NCI-H345 (cell line): ENCODE measurements at places on chromosomes 11 and 22.
A peak's percentile ranks its signal among the peaks of the same experiment; 100 is the strongest.

- no peak for DNase-seq
Observed at GRCh38 chr22:31497148-31497938, 1.0 kb downstream of the SFI1 start.

DNA sequence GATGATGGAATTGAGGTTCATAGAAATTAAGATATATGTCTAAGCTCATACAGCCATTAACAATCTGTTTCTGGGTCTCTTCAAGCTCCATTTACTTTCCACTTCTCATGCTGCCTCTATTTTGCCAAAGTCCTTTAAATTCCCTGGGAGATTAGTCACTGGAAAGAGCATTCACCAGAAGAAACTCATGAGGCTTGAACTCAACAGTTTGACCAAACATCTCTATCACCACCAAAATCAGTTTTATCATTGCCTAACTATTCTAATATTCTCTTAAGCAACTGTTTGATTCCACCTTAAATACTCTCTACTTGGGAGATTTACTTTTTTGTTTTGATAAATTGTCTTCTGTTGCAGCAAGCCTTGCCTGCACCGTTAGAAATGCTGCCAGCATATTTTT is 881.3 kb downstream of the KCNA4 start:
- no peak for DNase-seq

DNA sequence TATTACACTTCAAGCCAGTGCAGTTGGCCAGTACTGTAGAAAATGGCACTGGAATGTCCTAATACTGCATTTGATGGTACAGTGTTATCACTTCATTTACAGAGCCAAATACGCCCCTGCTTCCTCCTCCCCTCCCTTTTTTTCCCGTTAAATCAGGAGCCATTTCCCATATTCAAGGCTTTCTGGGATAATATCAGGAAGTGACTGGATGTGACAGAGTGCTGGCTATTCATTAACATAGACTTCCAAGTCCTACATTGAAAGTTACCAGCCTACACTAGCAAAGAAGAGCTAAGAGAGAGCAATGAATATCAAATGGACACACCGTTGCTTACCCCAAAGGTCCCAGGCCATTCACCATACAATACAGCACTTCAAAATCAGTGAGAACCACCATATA is 32.1 kb upstream of the ABCC8 start:
- no peak for DNase-seq

- DNase-seq: no peak
Observed at GRCh38 chr22:44578110-44578457, 80.1 kb upstream of the RTL6 start.

DNA sequence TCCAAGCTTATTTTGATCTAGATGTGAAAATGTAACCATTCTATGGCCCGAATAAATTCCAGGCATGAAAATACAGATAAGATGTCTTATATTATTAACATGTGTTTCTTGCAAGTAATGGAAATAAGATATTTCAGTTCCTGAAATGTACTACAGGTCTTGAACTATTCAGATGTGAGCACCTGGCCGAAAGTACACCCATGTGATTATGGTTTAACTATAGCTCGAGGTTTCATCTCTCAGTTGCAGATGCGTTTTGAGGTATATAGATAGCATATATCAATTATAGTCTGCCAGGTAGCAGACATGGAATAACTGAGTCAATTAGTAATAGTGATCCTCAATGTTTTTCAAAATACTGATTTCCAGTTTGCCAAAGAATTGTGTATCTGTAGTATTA is 68.3 kb downstream of the DDIAS start:
- DNase-seq: no peak

DNA sequence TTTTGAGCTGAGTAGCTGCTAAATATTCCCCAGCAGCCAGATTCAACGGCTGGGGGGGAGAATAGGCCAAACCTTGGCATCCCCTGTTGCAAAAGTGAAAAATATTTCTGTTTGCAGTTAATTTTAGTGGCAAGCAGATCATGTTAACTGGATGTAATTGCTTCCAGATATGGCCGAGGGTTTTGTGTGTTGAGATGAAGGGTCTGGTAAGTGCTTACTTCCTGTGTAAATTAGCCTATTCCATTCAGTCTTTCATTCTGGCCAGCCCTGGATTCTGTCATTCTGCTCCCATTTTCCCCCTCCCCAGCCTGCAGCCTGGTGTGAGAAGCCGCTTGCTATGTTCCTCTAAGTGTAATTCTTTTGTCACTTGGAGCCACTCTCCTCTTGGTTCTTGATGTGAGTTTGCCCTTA is 17.4 kb downstream of the ZBTB16 start:
- peak; percentile 51 for DNase-seq

DNA sequence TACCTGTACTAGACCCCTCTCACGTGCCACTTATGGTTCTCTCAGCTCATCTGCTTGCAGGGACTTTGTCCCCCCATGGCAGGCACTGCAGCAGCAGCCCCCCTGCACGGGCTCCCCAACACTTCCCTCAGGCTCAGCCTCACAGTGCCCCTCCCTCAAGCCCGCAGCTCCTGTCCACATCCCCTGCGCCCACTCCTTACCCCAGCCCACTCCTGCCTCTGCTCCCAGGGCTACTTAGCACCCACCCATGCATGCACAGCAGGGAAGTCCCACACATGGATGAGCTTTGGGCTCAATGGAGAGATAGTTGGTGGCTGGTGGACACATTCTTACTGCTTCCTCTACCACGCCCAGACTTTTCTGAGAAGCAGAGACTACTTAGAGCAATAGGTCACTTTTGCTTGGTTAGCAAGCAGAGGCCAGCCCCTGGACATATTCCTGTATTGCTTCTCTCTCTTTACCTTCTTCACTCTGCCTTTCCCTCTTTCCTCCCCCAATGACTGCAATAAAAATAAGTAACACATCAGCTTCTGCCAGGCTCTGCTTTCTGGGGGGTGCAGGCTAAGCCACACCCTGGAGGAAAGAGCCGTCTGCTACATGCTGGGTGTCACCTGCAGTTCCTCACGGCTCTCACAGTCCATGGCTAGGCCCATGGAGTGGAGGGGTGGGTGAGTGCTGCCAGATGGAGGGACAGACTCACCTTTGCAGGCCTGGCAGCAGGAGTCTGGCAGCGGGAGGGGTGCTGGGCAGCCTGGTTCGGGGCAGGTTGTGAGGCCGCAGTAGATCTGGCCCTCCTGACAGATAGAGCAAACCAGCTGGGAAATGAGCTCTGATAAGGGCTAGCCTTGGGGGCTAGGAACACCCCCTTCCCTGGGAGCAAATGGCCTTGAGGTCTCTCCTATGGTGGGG is 23.4 kb downstream of the CHRDL2 start:
- no peak for DNase-seq

GRCh38 chr11:96318850-96319249 is 24.1 kb downstream of the MAML2 start:
- no peak for DNase-seq

GRCh38 chr11:67572747-67573419 is 10.7 kb upstream of the GSTP1 start:
- DNase-seq: peak; percentile 75

- DNase-seq: peak; percentile 36
Observed at GRCh38 chr11:114080219-114080618, 20.7 kb downstream of the ZBTB16 start.

DNA sequence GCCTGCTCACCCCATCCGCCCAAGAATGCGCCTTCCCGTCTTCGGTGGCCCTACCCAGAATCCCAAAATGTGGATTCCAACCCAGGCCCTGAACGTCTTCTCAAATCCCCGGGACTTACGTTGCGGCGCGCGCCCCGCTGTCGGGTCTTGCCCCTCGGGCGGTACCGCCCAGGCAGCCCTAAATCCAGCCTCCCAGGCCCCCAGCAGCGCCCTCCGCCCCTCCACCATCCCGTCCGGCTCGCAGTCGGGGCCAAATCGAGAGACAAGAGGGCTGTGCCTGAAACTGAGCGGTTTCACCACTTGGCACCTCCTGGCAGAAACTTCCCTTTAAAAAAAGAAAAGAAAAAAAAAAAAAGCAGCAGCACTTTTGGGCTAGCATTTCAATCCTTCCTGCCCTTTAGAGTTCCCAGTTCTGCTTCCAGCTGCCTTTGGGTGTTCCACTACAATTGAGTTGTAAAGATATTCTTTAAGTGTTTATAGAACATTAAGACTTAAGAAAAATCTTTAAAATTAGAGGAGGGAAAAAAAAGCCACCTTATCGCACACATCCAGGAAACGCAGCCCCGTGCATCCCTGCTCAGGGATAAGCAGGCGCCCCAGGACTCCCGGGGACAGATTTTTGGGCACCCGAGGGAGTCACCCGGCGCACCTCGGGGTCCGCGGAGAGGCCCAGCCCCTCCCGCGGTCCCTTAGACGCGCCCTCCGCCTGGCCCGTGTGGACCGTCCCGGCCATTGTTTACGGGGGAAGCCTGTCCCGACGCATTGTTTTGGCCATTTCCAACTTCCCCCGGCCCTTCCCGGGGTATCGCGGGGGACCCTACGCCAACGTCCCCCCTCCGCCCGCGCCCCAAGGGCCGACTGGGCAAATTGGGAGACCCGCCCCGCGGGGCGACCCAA is 57.6 kb downstream of the KCNJ4 start:
- DNase-seq: peak; percentile 21

DNA sequence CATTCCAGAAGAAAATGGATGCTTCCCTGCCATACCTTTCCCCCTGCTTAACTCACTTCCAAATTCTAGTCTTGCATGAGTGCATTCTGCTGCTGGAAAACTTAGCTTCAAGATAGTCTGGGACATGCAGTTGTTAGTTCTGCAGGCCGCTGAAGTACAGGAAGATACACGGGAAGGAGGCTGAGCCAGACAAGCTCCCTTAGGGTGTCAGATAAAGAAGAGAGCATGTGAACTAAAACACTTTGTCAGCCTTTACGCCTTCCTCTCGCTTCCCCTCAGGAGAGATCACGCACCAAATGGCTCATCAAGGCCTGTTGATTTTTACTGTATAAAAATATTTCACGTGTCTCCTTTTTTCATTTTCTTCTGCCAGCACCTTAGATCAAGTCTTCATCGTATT is 420.7 kb downstream of the INSC start:
- DNase-seq: no peak

DNA sequence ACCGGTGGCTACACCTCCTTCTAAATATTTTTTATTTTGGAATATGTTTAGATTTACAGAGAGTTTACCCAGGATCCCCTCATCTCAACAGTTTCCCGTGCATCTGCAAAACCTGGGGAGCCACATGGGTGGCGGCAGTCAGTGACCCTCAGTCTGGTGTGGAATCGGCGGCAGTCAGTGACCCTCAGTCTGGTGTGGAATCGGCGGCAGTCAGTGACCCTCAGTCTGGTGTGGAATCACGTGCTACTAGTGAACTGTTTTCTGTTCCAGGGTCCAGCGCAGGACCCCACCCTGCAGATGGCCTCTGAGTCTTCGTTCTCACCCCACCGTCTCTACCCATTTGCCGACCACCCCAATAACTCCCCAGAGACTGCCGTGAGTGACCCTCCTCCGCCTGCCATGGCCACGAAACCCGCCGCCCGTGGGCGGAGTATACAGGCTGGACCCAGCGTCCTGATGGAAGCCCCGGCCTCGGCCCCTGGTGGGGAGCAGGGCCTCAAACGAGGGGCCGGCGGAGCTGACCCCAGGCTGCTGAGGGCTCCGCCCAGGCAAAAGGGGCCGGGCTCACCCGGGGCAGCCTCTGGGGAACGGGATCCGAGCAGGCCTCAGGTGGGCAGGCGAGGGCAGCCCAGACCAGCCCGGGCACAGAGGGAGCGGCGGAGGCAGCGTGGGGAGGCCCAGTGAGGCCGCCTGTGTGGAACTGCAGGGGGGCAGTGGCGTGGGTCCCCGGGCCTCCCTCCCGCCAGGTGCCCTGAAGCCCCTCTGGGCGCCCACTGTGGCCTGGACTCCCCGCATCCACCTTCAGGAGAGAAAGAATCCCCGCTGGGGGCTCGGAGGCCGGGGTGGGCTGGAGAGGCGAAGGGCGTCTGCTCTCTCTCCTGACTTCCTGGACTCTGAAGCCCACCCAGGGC is 2.5 kb downstream of the IL17REL start:
- no peak for DNase-seq

DNA sequence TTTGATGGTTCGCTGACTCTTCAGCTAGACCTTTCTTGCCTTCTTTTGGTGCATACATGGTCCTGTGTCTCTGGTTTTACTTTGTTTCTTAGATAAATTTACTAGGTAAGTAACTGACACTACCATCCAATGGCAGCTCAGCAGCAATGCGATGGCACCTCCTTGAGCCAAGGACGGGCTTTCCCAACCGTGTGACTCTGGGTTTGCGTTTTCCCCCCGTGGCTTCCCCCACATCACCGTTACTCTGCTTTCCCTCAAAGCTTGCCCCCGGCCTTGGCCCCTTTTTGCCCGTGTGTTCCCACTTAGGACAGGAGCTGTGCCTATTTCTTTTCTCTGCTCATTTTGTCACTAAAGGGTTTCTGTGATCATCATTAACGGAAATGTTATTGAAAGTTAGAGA is 41.5 kb downstream of the TBC1D22A start:
- no peak for DNase-seq

DNA sequence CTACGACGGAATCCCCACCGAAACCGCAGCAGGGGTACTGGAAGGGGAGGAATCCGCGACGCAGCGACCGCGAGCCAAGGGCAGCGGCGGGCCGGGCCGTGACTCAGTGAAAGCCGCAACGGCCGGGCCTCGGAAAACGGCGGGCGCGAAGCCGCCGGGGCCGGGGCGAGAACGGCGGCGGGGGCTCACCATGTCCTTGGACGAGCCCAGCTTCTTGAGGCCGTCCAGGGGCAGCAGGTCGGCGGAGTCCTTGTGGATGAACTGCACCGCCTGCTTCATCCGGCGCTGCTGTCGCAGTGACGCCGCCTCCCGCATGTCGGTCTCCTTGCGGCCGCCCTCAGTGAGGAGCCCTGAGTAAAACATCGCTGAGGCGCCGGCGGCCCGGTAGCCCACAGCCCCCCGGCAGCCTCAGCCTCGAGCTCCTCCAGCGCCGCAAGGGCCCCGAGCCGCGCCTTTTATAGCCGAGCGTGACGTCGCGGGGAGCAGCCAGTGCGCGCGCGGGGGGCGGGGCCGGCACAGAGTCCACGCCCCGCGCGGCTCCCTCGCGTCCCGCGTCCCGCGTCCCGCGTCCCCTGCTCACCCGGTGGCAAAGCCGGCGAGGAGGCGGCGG is at the start of gene NRIP3:
Gene NRIP3 (minus strand): TSS at position 429 of the 610 bp plus-strand sequence. CDS start 66 bp downstream, at position 363.
- peak; percentile 92 for DNase-seq
